Naive thymus-derived CD8-positive, alpha-beta T cell (primary cell): ENCODE measurements at places on chromosomes 2 and 18.

GRCh38 chr2:136168720-136169119 is 50.8 kb upstream of the CXCR4 start:
- no peak for DNase-seq

DNA sequence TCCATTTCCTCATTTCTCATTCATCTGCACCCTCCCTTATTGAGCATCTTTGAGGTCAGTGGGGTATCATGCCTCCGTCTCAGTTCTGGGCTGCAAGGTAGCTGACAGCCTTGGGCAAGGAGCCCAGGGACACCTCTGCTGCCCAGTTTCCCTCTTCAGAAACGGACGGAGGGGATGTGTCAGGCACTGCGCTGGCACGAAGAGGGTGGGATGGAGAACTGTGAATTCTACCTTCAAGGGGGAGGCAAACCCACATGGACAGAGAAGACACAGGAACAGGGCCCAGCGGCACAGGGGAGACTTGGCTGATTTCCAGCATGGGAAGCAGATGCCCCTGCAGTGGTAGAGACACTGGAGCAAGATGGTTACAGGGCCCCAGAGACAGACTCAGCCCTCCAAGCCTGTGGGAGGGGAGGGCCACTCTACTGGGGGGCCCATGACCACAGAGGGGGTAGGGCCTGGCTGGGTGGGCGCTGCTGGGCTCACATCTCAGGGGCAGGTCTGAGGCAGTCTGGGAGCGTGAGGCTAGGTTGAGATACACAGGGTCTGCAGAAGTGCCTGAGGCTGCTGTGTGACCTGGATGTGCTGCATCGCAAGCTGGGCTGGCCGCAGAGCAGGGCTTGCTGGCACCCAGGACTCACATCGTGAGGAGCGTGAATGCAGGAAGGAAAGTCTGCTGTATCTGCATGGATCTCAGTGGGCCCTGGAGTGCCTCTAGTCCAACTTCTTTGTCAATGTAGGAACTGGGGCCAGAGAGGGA is 92.3 kb downstream of the HS1BP3 start:
- no peak for DNase-seq

DNA sequence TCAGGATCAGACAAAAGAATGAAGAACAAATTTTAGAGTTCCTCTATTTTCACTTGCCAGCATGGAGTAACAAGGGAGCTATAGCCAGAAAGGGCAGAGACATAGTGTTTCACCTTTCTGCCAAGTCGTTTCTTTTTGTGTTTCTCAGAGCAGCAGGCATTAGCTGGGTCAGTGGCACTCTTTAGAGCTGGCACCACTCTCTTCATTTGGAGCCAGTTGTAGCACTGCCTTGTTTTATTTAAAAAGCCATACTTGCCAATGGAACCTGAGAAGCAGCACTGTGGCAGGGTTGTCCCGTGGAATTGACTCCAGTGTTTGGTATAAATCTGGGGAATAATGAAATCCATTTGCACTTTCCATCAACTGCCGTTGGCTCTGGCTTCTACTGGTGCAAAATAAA is 64.0 kb downstream of the LRRTM4 start:
- no peak for DNase-seq

- DNase-seq: no peak
Observed at GRCh38 chr2:134685967-134686366, 32.8 kb downstream of the TMEM163 start.

GRCh38 chr2:174535083-174535482 is 48.3 kb upstream of the GPR155 start:
- no peak for DNase-seq

DNA sequence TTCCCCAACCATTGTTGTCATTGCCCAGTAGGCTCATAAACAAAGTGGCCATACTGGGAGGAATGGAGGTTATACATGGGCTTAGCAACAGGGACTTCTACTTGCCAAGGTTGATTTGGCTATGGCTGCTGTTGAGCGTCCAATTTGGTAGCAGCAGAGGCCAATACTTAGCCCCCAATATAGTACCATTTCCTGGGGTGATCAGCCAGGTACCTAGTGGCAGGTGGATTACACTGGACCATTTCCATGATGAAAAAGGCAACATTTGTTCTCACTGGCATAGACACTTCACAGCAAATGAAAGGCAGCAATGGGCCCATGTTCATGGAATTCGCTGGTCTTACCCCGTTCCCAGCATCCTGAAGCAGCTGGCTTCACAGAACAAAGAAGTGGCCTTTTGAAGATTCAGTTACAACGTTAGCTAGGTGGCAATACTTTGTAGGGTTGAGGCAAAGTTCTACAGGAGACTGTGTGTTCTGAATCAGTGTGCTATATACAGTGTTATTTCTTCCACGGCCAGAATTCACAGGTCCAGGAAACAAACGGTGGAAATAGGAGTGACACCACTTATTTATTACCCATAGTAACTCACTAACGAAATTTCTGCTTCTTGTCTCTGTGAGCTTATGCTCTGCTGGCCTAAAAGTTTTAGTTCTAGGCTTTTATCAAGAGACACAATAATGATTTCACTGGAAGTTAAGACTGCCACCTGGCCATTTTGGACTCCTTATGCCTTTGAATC is 37.5 kb downstream of the FBXO11 start:
- DNase-seq: no peak

GRCh38 chr2:233489666-233490065 is 76.9 kb downstream of the USP40 start:
- DNase-seq: no peak

- DNase-seq: no peak
Observed at GRCh38 chr18:55432307-55433040, 155.5 kb downstream of the TCF4 start.

DNA sequence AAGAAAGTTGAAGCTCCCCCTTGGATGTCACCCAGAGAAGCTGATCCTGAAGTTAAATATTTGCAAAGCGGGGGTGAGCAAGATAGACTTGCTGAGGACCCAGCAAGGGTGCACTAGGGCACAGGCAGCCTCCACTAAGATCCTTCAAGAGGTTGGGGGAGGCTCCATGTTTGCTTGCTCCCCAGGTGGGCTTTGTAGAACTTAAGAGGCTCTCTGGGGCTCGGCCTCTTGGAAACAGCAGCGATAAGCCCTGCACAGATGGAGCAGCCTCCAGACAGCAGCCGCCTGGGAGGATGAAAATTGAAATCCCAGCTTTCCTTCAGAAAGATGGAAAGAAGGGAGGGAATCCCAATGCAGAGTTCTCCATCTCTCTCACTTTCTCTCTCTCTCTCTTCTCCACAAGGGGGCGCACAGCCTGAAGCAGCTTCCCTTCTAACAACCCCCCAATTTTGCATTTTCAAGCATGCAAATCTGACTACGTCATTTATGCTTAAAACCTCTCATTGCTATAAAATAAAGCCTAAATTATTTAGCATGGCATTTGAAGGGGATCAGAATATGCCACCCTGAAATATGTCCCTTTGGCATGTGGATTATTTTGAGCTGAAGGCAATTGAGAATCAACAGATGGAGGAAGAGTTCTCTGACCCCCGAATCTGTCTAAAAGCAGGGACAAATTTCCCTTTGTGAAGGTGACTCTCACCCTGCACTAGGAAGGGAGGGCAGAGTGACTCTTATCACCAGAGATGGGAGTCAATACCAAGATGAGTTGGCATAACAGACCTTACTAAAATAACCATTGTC is 185.7 kb upstream of the KLHL29 start:
- no peak for DNase-seq

DNA sequence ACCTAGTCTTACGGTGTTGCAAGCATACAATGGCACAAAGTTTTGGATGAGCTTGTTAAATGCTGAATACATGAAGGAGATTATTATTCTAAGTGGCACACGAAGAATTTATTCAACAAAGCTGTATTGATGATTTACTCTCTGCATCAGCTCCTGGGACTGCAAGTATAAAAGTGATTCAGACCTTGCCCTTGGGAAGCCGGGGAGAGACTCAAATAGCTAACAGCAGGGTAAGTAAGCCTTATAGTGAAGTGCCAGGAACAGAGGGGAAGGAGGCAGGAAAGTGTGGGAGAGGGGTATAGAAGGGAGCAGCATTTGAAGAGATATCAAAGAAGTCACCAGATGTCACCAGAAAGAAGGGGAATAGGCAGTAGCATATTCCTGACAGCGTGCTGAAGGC is 115.4 kb downstream of the MCFD2 start:
- no peak for DNase-seq
